Caco-2 (cell line): ENCODE measurements at places on chromosomes 6 and 20.

DNA sequence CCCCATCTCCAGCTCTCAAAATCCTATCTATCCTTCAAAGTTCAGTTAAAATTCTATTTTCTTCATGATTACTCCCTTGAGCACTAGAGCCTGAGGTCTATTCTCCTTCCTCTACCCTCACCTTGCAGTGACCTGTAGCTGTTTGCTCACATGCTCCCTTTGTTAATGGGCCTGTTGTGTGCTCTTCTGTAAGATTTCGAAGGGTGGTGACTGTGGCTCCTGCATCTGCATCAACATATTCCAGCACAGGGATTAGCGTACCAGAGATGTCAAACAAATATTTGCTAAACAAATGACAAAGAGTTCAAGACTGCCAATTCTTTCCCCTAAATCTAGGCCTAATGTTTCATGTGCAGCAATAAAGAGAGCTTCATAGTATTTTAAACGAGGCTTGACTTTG is 69.5 kb downstream of the ELOVL5 start:
- no peak for DNase-seq

- DNase-seq: no peak
These were observed 380.1 kb downstream of the THBS2 start for GRCh38 chr6:168873278-168874190.

GRCh38 chr6:134097114-134097707 is 44.8 kb upstream of the SLC2A12 start:
- peak; percentile 51 for DNase-seq

DNA sequence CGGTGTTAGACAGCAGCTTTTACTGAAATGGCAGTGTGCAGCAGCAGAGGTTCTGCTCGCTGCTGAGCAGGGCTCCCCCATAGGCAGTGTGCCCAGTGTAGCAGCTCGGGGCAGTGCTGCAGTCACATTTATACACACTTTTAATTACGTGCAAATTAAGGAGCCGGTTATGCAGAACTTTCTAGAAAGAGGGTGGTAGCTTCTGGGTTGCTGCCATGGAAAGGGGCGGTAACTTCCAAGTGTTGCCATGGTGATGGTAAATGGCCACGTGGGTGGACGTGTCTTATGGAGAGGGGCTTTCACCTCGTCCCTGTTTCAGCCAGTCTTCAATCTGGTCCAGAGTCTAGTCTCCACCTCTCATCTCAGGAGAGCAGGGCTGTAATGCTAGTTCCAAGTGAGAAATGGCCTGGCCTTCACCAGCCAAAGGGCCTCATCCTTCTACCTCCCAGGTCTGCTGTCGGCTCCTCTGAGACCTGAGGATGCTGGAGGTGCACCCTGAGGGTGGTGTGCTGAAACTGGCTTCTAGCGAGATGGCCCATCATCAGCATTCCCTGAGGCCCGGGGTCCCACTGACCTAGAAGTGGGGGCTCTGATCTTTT is 180.5 kb upstream of the PMEPA1 start:
- DNase-seq: no peak

DNA sequence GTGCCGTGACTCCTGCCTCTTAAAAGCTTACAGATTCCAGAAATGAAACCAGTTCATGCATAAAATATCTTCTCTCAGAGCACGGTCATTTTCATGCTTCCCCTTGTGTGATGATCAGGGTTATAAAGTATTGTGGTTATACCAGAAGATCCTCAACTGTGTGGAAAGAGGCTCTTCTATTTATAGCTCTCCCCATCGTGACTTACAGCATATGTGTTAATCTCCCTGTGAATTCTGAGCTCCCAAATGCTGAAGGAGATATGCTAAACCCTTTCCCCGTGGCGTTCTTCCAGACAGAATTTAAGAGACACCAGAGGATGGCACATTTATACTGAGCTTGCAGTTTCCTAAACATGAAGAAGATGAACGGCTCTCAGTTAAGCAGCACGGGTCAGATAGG is 158.8 kb downstream of the CDH26 start:
- no peak for DNase-seq

- DNase-seq: no peak
These were observed 1.5 kb downstream of the SLC23A2 start for GRCh38 chr20:4999788-5000187.

DNA sequence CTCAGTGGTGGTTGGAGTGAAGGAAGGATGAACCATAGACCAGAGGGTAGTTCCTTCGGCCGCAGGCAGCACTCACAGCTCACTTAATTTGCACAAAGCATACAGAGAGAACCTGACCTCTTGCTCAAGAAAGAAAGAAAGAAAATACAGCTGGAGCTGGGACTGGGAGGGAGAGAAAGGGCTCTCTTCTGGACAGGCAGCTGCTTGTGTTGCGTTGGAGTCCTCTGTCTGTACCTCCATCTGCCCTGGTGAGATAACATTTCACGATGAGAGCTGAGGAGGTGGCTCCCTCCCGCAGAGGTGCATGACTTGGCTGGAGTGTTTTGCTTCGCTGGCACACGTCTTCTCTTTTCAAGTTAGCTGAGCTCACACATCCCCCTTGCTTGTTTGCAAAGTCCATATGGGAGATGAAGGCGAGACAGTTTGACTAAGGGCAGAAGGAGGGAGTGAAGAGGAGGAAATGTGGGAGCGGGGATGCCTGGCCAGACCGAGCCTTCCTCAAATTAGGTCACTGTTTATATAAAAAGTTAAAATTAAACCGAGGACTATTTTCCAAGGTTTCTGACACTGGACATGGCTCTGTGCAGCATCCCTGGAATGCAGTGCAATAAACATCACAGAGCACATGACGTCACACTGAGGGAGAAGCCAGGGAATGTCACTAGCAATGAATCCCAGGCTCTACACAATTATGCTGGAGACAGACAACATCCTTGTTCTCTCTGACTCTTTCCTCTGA is 359.4 kb downstream of the CD83 start:
- DNase-seq: peak; percentile 48

DNA sequence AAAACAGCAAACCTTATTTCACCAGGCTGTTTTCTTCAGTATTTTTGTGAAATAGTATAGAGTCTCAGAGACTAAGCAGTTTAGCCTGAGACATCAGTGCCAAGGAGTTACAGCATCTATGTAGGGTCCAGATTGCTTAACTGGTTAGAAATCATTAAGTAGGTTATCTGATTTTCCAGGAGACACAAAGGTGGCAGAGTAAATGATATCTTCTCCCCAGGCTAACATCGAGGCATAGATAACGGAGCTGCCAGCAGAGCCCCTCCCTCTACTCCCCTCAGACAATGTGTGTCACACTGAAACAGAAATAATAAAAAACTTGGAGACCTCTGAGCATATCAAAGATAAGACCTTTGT is 473.0 kb upstream of the CITED2 start:
- DNase-seq: no peak

DNA sequence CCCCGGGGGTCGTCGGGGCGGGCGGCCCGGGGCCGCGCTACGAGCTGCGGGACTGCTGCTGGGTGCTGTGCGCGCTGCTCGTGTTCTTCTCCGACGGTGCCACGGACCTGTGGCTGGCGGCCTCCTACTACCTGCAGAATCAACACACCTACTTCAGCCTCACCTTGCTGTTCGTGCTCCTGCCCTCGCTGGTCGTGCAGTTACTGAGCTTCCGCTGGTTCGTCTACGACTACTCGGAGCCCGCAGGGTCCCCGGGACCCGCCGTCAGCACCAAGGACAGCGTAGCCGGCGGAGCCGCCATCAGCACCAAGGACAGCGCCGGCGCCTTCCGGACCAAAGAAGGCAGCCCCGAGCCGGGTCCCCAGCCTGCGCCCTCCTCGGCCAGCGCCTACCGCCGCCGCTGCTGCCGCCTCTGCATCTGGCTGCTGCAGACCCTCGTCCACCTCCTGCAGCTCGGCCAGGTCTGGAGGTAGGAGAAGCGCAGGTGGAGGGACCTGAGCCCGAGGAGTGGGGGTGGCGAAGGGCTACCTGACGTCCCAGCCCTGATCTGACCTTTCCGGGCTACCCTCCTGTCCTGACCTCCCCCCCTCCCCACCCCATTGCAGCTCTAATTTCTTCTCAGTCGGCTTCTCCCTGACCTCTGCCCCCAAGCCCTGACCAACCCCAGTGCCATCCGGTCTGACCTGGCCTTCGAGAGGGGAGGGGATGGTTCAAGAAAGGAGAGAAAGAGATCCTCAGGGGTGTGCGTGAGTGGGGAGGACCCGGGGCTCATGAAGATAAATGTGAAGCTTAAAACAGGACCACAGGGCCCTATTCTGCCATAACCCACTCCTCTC is 558 bp downstream of the XKR7 start:
- peak; percentile 97 for DNase-seq

DNA sequence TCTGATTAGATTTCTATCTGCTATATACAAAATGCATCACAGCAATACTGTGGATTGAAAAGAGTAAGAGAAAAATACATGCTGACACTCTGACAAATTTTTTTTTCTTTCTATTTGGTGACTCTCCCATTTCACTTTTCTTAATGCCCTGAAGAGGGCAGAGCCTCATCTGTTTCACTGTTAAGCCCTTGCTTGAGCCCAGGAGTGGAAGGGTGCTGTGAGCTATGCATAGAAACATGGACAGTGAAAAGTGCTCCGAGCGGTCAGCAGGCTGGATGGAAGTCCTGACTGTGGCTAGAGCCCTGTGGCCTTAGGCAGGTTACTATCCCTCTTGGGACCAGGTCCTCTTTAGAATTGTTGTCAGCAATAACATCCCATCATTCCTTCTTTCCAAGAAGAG is 17.4 kb upstream of the CSE1L start:
- peak; percentile 58 for DNase-seq

GRCh38 chr20:32906871-32907495 is 48.3 kb downstream of the EFCAB8 start:
- DNase-seq: no peak

- peak; percentile 42 for DNase-seq
These were observed 95.0 kb upstream of the FAM184A start for GRCh38 chr6:119173249-119174084.

- no peak for DNase-seq
These were observed 48.4 kb downstream of the GCNT2 start for GRCh38 chr6:10569392-10570127.

DNA sequence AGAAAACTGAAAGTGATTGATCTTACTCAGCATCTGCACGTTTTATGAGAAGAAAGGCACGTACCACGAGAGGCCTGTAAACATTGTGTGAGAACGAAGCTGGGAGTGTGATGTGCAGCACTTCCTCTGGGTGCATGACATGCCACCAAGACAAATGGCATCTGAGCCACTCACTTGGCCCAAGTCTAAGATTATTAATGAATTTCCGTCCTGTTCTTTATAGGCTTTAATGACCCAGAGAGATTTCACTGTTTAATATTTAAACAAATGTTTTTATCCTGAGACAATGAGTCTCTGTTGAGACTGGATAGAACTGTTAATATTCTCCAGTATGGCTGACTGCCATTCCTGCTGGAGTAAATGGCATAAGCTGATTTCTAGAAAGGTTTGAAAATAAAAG is 172.6 kb upstream of the PHACTR1 start:
- no peak for DNase-seq

DNA sequence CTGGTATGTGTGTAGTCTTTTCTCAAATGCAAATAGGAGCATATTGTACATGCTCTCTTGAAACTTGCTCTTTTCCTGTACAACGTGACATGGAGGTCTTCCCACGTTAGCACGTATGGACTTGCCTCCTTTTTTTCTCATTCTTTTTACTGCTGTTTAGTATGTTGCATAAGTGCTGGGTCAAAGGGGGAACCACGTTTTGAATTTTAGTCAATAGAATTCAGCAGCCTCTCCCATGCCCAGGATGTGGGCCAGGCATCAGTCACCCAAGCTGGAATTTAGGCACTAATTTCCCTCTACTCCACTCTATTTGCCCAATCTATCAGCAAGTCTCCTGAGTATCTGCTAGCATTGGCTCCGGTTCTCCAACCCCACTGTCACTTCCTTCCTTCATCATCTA is 41.5 kb upstream of the RNF24 start:
- no peak for DNase-seq

- DNase-seq: no peak
These were observed 4.3 kb downstream of the KCNQ5 start for GRCh38 chr6:72626126-72626525.
